ENCODE measurements at places on chromosomes 5 and 9. TPM values are rescaled to one million over a fixed set of nuclear protein-coding genes. Genes with fewer than 3 reads are reported as not detected.

Gene BTNL3
- not detected for total RNA-seq

Gene SOHLH1
- 0.05 TPM for total RNA-seq

Gene GABRG2
- total RNA-seq: not detected

Gene NIPAL4
- 10.0 TPM for total RNA-seq

Gene OBP2B
- total RNA-seq: not detected

Gene ELL2
- 36.0 TPM for total RNA-seq

Gene ZNF474
- 0.22 TPM for total RNA-seq

Gene NPR3
- 14.7 TPM for total RNA-seq

Gene CARTPT
- not detected for total RNA-seq

Gene CD274
- total RNA-seq: 1.3 TPM

Gene MAP1B
- 55.9 TPM for total RNA-seq
